Effector memory CD8-positive, alpha-beta T cell (primary cell): ENCODE measurements at places on chromosomes 2 and 18.

DNA sequence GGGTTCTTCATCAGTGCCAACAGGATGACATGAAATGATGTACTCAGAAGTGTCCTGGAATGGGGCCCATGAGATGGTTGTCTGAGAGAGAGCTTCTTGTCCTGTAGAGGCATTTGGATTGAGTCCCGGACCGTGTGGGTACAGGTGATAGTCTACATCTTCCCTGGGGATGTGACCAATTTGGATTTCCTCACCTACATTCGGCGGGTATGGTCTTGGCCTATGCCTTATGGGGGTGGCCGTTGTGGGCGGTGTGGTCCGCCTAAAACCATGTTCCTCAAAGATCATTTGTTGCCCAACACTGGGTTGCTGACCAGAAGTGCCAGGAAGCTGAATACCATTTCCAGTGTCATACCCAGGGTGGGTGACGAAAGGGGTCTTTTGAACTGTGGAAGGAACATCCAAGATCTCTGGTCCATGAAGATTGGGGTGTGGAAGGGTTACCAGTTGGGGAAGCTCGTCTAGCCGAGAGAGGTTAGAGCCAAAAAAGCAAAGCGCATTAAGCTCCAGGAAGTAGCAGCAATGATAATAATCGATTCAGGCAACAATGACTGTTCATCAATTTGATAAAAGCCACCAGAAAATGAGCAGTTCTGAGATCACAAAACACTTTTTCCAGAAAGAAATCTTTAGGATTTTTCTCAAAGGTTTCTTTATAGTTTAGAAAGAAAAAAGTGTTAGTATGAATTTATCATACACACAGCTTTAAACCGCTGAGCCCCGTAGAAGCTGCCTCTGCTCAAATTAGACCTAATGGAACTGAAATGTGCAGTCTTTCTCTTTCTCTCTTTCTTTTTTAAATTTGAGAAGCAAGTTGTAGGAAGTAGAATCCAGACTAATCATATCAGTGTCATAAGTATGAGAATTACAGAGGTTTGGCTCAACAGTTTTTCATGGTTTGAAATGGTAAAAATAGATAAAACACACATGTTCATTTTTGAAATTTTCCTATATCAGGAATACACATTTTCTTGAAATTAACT is 60.3 kb downstream of the ATIC start:
- DNase-seq, result no peak

GRCh38 chr2:29650631-29651097 is 270.7 kb downstream of the ALK start:
- DNase-seq, result no peak

GRCh38 chr2:185347445-185347844 is 391.2 kb upstream of the FSIP2 start:
- no peak for DNase-seq

GRCh38 chr2:197878792-197879191 is 74.4 kb downstream of the PLCL1 start:
- DNase-seq, result no peak

- DNase-seq, result no peak
These were observed 47.4 kb downstream of the EXOC6B start for GRCh38 chr2:72778410-72778809.
